ENCODE measurements at places on chromosomes 5 and 9.
A peak's percentile ranks its signal among the peaks of the same experiment; 100 is the strongest.

DNA sequence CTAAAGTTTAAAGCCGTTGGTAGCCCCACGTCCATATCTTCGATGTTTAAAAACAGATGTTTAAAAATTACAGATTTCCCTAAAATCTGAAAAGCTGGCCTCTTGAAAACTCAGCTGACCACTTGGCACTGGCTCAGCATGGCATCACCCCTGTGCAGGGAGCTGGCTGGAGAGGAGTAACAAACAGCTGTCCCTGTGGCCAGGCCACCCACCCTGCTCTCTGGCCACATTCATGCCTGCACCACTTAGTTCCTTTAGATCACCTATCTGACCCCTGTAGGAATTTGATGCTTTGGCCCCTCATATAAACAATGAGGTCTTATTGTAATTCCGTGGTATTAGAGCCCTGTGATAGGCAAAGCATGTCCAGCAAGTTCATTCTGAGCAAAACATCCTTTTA lies 107.5 kb downstream of the FRMD3 start:
- no peak for DNase-seq

DNA sequence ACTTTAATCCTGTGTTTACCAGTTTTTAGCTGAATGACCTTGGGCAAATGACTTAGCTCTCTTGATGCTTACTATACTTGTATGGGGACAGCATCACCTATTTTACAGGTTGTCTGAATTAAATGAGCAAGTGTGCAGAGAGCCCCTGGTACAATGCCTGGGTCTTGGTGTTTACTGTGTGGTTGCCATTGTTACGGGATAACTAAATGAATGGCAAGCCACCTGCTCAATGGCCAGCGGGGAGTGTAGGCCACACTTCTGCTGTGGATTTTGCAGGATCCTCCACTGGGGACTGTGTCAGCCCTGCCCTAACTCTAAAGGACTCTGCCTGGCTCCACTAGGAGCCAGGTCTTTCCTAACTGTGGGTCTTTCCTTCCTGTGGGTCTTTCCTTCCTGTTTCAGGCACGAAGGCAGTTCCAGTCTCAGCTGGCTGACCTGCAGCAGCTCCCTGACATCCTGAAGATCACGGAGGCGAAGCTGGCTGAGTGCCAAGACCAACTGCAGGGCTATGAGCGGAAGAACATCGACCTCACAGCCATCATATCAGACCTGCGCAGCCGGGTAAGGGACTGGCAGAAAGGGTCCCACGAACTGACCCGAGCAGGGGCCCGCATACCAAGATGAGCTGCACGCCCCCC lies 10.3 kb upstream of the GLE1 start:
- peak; percentile 81 for DNase-seq

DNA sequence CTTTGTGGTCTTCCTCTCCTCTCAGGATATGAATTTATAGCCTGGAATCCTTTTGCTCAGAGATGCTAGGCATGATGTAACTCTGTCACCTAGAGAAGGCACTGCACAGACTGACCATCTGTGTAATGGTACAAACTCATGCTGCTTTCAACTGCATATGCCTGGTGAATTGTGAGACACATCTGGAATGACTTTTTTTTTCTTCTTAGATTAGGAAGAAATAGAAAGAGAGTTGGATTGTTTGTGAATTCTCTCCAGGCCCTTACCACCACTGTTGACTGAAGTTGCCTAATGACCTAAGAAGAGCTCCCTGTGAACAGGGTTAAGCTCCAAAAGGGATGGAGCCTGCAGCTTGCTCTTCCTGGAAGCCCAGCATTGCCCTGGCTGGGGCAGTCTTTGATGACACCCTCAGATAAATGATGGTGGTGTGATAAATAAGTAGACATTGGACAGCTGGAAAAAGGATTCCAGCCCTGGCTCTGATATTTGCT lies 47.8 kb upstream of the TRIM32 start:
- DNase-seq, result no peak

- DNase-seq, result no peak
Observed at GRCh38 chr5:139105621-139106071, 92.5 kb downstream of the SIL1 start.

DNA sequence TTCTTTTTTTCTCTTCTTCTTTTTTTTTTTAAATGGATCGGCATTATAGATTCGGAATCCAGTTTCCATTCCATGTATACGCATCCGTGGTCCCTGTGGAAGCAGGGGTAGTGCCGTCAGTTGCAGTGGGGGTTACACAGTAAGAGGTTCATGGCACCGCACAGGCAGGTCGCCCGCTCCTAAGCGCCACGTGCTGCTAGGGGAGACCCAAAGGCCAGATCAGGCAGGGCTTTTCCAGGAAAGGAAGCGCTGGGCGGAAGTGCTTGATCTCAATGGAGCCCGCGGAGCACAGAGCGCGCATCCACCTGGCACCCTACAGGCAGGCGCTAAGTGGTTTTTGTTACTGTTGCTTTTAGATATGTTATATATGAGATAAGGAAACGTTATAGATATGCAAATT lies 174.8 kb upstream of the OR13F1 start:
- no peak for DNase-seq

GRCh38 chr5:60018091-60018490 lies 124.6 kb upstream of the PDE4D start:
- no peak for DNase-seq

GRCh38 chr5:50822046-50822445 lies 155.6 kb downstream of the PARP8 start:
- DNase-seq, result no peak

GRCh38 chr5:111856876-111857466 lies 100.0 kb upstream of the NREP start:
- no peak for DNase-seq

GRCh38 chr5:139295346-139296057 lies 2.0 kb downstream of the MATR3 start:
- no peak for DNase-seq

- DNase-seq, result no peak
Observed at GRCh38 chr5:148659641-148660345, 5.5 kb upstream of the HTR4 start.

DNA sequence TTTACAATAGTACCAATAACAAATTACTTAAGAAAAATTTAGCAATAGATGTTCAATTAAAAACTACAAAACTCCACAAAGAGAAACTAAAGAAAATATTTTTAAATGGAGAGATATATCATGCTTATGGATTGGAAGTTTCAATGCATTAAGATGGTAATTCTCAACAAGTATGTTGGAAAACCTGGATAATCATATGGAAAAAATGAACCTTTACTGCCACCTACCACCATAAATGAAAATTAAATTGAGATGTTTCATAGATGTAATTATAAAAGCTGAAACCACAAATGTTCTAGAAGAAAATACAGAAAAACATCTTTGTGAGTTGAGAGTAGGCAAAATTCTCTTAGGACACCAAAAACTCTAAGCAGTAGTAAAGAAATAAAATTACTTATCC lies 121.7 kb downstream of the ANKRD18B start:
- no peak for DNase-seq

GRCh38 chr5:119031011-119031886 lies 39.6 kb upstream of the DMXL1 start:
- DNase-seq, result no peak

DNA sequence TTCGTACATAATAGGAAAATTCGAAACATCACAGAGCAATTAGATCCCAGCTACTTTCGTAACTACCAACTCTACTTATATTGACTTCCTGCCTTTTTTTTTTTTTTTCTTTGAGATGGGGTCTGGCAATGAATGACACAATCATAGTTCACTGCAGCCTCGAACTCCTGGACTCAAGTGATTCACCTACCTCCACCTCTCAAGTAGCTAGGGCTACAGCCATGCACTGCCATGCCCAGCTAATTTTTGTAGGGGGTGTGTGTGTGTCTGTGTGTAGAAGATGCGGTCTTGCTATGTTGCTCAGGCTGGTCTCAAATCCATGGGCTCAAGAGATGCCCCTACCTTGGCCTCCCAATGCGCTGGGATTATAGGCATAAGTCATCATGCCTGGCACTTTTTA lies 5.8 kb upstream of the PAIP2 start:
- no peak for DNase-seq

GRCh38 chr9:92098638-92099037 lies 16.6 kb downstream of the SPTLC1 start:
- DNase-seq, result no peak

- peak; percentile 72 for DNase-seq
Observed at GRCh38 chr5:120463991-120464626, at the start of gene PRR16. TSS of gene PRR16 (plus strand) at chr5:120464300.

DNA sequence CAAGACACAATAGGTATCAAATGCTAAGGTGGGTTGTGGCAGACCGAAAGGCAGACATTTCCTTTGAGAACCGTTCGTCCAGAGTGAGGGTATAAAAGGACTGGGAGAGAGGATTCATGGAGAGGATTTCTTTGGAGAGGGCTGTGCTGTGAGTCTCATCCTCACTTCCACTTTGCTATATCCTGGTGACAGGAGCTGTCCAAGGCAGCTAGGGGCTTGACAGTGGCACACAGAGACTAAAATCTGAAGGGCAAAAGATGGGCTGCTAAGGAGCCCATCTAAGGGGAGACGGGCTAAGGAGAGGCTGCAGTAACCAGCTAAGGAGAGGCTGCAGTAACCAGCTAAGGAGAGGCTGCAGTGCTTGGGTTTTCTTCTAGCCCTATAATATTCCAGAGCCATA lies 214.0 kb upstream of the ADRA1B start:
- no peak for DNase-seq

- no peak for DNase-seq
Observed at GRCh38 chr9:123604861-123605260, 248.9 kb downstream of the CRB2 start.

GRCh38 chr9:120040896-120041295 lies 539.1 kb downstream of the CDK5RAP2 start:
- DNase-seq, result no peak

DNA sequence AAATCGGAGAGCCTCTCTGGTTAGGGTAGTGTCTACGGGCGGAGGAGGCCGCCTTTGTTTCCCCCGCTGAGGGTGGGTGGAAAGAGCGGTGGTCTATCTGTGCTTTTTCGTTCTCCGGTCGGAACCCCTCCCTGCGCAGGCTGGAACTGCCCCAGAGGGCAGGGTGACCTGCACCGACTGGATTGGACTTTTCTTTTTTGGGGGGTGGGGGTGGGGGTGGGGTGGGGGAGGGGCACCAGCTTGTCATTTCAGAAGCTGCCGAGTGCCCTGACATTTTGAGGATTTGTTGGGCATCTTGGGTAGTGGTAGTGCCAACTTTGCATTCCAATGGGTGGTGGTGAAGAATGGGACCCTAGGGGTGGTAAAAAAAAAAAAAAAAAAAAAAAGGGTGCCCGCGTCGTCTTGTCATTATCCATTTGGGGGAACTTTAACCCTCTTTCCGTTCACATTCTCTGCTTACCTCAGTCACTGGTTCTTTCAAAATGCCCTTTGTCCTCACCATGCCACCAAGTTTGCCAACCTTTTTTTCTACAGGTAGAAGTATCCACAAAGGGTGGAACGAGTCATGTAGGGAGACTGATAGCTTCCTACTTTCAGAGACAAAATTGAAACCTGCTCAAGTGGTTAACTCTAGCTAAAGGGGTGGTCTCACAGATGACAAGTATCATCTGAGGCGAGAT lies 1.3 kb downstream of the UBE2R2 start:
- DNase-seq, result peak; percentile 73

- no peak for DNase-seq
Observed at GRCh38 chr5:130189961-130190360, 285.7 kb downstream of the CHSY3 start.

DNA sequence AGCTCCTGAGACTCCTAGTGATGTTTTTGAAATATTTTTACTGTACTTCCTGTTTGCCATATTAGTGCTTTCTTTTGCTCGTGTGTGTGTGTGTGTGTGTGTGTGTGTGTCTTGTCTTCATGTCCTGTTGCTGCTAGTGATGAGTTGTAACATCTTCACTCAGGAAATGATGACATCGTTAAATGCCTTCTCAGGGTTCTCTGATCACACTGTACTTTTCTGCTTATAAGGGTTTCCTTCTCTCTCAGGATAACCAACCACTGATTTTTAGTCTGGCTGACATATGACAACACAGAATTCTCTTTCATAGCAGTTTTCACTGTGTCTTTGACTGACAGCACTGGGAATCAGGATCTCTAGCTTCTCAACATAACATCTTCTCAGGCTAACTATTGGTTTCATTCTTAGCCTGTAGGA lies 16.1 kb downstream of the SV2C start:
- no peak for DNase-seq

- no peak for DNase-seq
Observed at GRCh38 chr9:127018935-127019334, 103.5 kb downstream of the ANGPTL2 start.

DNA sequence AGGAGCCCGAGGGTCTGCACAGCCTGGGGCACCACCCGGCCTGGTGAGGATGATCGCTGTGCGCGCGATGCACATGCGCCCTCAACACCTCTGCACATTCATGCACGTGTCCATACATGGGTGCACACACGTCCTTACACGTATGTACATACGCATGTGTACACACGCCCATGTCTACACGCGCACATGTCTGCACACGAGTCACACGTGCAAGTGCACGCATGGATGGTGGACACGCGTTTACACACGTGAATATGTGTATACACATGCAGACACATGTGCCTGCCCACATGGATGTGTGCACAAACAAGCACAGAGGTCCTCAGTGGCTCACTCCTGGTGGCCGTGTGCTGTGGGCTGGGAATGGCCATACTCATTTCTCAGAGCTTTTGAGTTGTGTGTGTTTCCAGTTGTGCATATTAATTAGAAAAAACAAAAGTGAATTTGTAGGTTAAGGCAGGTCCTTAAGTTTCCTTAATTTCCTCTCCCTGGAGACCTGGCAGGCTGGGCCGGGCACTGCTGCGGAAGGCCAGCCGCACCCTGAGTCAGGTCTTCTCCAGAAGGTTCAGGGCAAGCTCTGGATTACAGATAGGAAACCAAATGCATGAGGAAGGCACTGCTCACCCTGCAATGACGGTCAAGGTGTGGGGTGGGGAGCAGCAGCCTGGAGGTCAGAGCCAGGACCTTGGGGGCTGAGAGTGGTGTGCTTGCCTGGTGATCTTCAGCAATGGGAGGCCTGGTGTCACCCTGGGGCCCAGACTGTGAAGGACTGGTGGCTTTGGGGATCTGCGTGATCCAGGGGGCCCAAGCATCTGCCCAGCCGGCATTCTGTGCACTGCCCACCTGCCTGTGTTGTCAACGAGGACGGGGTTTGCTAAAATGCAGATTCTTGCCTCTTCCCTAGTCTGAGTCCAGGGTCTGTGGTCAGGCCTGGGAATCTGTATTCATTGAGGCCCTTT lies 1.3 kb upstream of the RNU6ATAC start:
- DNase-seq, result peak; percentile 70

DNA sequence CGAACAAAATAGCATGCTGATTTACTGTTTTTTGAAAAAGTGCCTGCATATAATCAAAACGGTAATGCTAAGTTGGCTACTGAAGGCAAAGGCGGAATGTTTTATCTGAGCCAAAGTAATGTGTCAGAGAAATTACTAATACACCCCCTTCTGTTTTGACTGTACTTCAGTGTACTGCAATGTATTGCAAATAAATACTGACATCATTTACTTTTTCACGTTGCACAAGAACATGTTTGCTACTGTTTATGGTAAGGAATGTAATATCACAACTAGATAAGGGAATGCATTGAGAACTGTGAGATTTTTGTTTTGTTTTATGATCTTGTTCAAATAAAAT lies 813 bp upstream of the AGTPBP1 start:
- no peak for DNase-seq

- no peak for DNase-seq
Observed at GRCh38 chr5:174694611-174695010, 29.8 kb upstream of the MSX2 start.
